ENCODE measurements at places on chromosomes 4 and X.

DNA sequence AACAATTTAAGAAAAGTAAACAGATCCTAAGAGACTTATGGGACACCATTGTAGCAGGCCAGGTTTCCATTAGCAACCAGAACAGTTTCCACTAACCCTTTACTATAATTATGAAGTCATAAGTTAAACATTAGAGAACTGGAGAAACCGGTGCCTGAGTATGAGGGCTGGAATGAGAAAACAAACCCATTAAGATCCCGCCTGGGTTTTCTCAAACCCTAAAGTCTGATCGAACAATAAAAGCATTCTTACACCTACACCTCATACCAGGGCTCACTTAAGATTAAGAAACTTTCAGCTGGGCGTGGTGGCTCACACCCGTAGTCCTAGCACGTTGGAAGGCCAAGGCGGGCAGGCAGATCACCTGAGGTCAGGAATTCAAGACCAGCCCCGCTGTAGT lies 13.7 kb upstream of the DHX15 start:
- no peaks in the 10 kb centered on the region for H3K36me3 ChIP-seq
- no peak overlapping the region for H3K27ac ChIP-seq
- no peak overlapping the region for H3K4me3 ChIP-seq
- peaks cover 31% of the 10 kb centered on the region for H3K27me3 ChIP-seq
- H3K4me1 ChIP-seq: no peaks in the 10 kb centered on the region
- DNase-seq: no peak

- H3K4me3 ChIP-seq: no peak overlapping the region
- no peaks in the 10 kb centered on the region for H3K27me3 ChIP-seq
- H3K27ac ChIP-seq: no peak overlapping the region
- no peaks in the 10 kb centered on the region for H3K36me3 ChIP-seq
Observed at GRCh38 chrX:79084923-79085322, 59.6 kb upstream of the GPR174 start.

DNA sequence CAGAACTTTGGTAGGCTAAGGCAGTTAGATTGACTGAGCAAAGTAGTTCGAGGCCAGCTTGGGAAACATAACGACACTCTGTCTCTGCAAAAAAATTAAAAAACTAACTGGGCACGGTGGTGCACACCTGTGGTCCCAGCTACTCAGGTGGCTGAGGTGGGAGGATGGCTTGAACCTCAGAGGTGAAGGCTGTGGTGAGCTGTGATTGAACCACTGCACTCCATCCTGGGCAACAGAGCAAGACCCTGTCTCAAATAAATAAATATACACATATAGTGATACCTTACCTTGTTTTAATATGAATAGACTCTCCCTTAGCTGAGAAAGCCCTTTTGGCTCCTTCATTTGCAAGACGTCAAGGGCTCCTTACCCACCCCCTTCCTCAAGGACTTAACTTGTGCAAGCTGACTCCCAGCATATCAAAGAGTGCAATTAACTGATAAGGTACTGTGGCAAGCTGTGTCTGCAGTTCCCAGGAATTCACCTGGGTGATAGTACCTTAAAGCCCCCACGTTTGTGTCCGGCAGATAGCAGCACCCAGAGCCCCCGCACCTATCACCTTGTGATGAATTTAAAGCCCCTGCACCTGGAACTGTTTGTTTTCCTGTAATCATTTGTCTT lies 655.6 kb upstream of the GALNTL6 start:
- no peak for DNase-seq
- H3K4me1 ChIP-seq: no peaks in the 10 kb centered on the region
- H3K4me3 ChIP-seq: no peak overlapping the region
- H3K27ac ChIP-seq: no peak overlapping the region

GRCh38 chr4:16580514-16580913 lies 317.9 kb downstream of the LDB2 start:
- H3K36me3 ChIP-seq: no peaks in the 10 kb centered on the region
- DNase-seq: no peak
- H3K4me1 ChIP-seq: no peaks in the 10 kb centered on the region
- no peak overlapping the region for H3K27ac ChIP-seq
- no peak overlapping the region for H3K4me3 ChIP-seq
- H3K27me3 ChIP-seq: no peaks in the 10 kb centered on the region

GRCh38 chrX:39580043-39580442 lies 517.7 kb downstream of the BCOR start:
- H3K27me3 ChIP-seq: no peaks in the 10 kb centered on the region
- H3K4me1 ChIP-seq: no peaks in the 10 kb centered on the region
- no peak overlapping the region for H3K4me3 ChIP-seq
- no peak overlapping the region for H3K27ac ChIP-seq
- no peak for DNase-seq
- no peaks in the 10 kb centered on the region for H3K36me3 ChIP-seq

GRCh38 chr4:90211174-90211573 lies 84.0 kb downstream of the CCSER1 start:
- H3K27me3 ChIP-seq: no peaks in the 10 kb centered on the region
- H3K36me3 ChIP-seq: no peaks in the 10 kb centered on the region
- H3K4me1 ChIP-seq: no peaks in the 10 kb centered on the region
- no peak for DNase-seq
- H3K27ac ChIP-seq: no peak overlapping the region
- no peak overlapping the region for H3K4me3 ChIP-seq

- no peak overlapping the region for H3K4me3 ChIP-seq
- H3K27ac ChIP-seq: no peak overlapping the region
- H3K36me3 ChIP-seq: no peaks in the 10 kb centered on the region
- no peaks in the 10 kb centered on the region for H3K27me3 ChIP-seq
- DNase-seq: no peak
Observed at GRCh38 chr4:120773641-120774040, 148.9 kb downstream of the PRDM5 start.

- no peak overlapping the region for H3K27ac ChIP-seq
- H3K27me3 ChIP-seq: no peaks in the 10 kb centered on the region
- H3K4me3 ChIP-seq: no peak overlapping the region
- no peaks in the 10 kb centered on the region for H3K36me3 ChIP-seq
Observed at GRCh38 chrX:33726281-33727160, 405.6 kb downstream of the FAM47A start.

DNA sequence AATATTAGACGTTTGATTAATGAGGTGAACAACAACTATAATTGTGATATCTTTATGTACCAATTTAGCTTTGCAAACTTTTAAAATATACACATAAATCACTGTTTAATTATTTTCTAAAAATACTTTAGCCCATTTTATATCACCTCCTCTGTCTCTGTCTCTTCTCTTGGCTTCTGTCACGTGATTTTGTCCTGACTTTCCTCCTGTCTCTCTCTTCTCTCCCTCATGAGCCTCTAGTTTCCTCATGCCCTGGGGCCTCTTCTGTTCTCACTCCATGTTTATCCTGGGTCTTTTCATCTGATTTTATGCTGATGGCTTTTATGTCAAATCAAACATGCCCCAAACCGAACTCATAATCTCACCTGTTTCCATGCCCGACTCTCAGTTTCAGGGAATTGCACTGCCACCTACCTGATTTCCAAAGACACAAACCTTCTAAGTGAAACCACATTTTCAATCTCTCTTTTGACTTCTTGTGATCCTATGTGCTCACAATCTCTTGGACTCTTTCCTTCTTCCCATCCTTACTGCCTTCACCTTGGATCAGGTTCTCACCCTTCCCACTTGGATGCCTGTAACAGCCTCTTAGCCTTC lies 303.0 kb upstream of the GALNT7 start:
- H3K36me3 ChIP-seq: no peaks in the 10 kb centered on the region
- H3K4me1 ChIP-seq: no peaks in the 10 kb centered on the region
- no peak overlapping the region for H3K27ac ChIP-seq
- DNase-seq: no peak
- H3K27me3 ChIP-seq: no peaks in the 10 kb centered on the region

Data from K562 (cell line).